ENCODE measurements at places on chromosomes 7 and 10.

- DNase-seq, result no peak
Observed at GRCh38 chr7:20454202-20454601, 123.5 kb downstream of the ITGB8 start.

DNA sequence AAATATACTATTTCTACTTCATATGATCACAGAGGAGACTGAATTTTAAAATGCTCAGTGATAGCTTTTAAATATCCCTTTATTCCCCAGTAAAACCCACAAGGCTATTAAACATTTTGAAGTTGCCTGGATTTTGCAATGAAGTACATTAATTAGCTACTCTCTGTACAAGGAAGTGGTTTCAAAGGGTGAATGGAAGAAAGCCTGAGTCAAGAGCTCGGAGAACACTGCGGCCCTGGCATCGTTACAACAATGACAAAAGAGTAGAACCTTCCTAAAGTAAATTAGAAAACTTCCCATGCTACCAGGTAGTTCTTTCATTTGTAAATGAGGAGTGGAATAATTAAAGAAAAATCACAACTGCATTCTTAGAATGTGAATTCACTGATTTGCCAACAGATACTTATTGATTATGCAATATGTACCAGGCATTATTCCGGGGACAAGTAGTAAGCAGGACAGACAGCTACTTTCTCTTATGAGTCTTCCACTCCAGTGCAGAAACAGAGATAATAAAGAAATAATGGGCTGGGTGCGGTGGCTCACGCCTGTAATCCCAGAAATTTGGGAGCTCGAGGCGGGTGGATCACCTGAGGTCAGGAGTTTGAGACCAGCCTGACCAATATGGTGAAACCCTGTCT, 63.0 kb downstream of the ZNF22 start:
- DNase-seq, result no peak

DNA sequence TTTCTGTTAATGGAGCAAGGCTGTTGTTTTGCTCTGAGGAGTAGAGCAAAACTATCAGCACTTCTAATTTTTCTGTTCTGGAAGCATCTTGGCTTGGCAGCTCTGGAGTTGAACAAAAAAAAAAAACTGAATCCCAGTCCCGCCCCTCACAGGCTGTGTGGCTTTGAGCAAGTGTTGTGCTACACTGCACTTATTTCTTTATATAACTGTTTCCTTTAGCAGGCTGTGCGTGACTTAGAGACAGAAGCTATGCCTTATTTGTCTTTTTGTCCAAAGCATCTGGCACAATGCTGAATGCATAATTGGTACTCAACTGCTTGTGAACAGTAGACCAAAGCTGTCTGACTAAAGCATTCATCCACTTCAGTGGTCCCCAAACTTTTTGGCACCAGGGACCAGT, 96.1 kb downstream of the AMPH start:
- no peak for DNase-seq

DNA sequence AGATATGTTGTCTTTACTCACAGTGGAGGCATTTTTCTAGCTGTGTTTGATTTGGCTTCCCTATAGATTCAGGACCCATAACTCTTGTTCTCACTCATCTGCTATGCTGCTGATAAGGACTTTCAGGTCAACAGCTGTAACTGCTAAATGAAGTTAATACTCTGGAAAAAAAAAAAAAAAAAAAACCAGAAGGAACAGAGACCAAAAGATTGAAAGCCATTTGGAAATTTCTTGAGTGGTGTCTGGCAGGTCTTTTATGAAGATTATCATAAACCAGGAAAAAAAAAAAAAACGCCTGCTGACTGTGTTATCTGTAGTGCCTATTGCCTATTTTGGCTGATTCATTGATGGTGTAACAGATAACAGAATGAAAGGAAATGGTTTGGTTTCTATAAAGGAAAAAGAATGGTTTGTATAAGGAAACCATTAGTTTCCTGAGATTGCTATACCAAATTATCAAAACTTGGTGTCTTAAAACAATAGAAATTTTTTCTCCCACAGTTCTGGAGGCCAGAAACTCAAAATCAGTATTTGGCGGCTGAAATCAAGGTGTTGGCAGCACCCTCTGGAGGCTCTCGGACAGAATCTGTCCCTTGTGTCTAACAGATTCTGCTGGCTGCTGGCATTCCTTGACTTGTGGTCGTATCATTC, 60.5 kb upstream of the BET1 start:
- DNase-seq, result no peak

- DNase-seq, result no peak
Observed at GRCh38 chr7:125926621-125927020, 997.0 kb upstream of the POT1 start.

DNA sequence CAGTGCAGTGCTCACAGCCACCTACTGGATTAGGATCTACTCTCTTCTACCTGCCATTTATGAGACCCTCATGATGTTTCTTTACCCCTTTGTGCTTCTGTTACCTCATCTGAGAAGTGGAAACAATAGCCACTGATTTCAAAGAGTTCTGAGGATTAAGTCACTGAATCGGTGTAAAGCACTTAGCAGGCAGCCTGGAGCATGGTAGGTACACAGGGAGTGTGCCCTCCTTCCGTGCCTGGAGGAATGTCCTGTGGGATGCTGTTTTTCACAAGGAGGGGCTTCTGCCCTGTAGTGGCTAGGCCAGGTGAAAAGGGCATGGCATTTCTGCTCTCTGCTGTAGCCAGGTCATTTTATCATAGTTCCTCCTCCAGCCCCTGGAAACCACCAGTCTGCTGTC, 44.6 kb upstream of the C10orf120 start:
- no peak for DNase-seq

- DNase-seq, result no peak
Observed at GRCh38 chr7:135886345-135887132, 90.6 kb downstream of the MTPN start.

DNA sequence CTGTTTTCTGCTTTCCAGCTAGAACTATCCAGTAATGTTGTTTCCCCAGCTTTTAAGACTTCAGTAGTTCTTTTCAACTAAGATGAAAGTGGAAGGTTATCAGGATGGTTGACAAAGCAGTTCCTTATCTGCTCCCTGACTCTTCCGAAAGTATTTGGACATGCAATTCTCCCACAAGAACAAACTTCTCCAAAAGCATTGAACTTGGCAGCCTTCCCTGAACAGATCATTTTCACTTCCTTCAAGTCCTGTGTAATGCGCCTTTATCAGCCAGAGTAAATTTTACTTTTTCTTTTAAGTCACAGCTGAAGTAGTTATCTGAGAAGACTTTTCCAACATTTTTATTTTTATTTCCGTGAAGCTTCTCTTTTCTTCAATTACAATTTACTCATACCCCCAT, 39.7 kb downstream of the CDC14C start:
- DNase-seq, result no peak

- DNase-seq, result no peak
Observed at GRCh38 chr10:77319557-77319956, 318.1 kb downstream of the KCNMA1 start.
